ENCODE measurements at places on chromosomes 12 and 14.

- DNase-seq, result no peak
Measured at GRCh38 chr12:51972422-51972812, 20.9 kb downstream of the ACVR1B start.

DNA sequence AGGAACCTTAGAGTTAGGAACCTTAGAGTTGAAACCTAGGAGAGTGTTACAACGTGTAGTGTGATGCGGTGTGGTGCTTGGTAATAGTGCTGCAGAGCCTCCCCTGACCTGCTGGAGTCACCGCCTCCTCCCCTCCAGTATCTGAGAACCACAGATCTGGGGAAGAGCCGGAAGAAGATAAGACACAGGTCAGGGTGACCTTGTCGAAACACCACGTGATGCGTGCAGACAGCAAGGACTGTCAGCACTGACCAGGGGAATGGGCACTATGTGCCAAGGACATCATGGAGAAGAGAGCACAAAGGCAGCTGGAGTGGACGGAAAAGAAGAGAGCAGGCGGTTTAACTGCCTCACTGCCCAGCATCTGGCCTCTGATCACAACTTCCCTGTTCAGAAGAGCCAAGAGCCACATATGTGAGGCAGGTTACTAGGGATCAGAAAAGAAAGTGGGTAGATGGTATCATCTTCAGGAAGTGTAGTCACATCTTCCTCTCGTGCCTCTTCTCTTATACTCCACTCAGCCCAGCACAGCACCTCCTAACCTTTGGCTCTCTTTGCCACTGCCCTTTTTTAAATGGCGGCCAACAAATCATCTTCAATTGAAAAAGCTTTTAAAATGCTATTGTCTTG is 93.7 kb downstream of the TESC start:
- no peak for DNase-seq

- DNase-seq, result no peak
Measured at GRCh38 chr12:85277900-85278597, 2.0 kb upstream of the ALX1 start.

GRCh38 chr12:121828306-121828705 is 24.5 kb downstream of the SETD1B start:
- no peak for DNase-seq

DNA sequence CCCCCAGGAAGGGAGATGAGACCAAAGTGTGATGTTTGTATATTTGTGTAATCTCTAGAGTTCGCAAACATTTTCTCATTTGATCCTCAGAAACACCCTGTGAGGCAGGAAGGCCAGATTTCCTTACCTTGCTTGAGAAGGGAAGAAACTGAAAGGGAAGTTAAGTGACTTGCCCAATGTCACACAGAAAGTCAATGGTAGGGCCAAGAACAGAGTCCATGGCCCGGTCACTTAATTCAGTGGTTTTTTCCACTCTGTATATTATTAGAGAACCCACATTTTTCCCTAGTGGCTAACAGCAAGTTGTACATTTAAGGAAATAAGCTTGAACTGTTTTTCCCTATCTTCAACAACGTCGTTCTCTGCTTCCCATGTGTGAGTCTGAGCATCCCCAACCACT is 25.6 kb upstream of the CHPT1 start:
- no peak for DNase-seq

- no peak for DNase-seq
Measured at GRCh38 chr14:61927520-61927919, 165.3 kb downstream of the SNAPC1 start.

DNA sequence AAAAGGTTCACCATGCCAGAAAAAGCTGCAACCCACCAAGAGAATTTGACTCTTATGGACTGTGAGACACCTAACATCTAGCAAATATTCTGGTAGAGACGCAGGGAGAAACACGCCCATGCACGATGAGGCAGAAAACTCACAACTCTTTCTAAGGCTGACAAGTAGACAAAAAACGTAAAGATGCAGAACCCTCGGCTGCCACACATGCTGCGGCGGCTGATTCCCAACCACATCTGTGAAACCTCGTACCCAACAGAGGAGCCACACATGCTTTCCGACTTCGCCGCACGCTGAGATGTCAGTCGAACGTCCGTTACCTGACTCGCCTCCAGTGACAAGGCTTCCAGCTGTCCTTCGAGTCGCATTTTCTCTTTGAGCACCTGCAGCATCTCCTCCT is 21.8 kb downstream of the GOLGA3 start:
- no peak for DNase-seq

GRCh38 chr14:92551044-92551841 is 37.7 kb downstream of the RIN3 start:
- DNase-seq, result no peak

DNA sequence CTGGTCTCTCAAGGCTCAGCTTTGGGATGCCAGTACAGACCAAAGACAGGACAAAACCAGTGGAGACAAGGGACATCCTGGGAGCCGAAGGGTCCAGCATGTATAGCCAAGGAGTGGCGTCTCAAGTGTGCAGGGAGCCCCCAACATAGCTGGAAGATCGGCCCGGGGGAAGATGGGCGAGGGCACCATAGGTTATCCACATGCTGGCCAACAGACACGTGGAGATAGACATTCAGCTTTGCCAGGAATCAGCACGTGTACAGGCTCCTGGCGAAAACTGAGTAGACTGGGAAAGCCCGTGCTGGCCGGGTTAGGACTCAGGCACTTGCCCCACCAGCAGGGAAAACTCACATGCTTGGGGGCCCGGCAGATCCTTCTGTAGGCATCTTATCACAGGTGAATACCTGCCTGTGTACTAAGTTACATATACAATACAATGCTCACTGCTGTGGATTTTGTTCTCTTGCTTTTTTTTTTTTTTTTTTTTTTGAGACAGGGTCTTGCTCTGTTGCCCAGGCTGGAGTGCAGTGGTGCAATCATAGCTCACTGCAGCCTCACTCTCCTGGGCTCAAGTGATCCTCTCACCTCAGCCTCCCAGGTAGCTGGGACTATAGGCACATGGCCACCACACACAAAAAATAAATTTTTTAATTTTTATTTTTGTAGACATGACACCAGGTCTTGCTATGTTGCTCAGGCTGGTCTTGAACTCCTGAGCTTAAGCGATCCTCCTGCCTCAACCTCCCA is 5.6 kb upstream of the ANKRD9 start:
- DNase-seq, result no peak

- no peak for DNase-seq
Measured at GRCh38 chr14:22748631-22749068, 17.8 kb upstream of the OXA1L start.

GRCh38 chr14:41872931-41873685 is 266.4 kb downstream of the LRFN5 start:
- no peak for DNase-seq

GRCh38 chr14:64968651-64969050 is 3.5 kb downstream of the RAB15 start:
- DNase-seq, result no peak

DNA sequence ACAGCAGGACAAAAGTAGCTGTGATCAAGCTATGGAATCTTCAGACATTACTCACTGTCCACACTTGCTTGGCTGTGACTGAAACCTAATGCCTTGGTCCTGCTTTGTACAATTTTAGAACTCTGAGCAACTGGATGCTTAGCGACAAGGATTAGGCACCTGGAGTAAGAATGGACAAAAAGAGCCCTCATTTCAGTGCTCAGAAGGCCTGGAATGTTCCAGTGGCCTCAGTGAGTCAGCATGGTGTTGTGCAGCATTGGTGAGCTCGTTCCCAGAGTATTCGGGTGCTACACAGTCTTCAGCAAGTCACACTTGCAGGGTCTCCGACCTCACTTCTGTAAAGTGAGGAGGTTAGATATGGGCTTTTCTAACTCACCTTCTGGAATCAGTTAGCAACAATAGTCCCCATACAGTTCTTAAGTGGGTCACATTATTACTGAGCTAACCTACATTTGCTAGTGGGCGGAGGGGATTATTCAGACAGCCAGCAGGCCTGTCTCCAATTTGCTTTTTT is 108.0 kb upstream of the MDM1 start:
- no peak for DNase-seq

DNA sequence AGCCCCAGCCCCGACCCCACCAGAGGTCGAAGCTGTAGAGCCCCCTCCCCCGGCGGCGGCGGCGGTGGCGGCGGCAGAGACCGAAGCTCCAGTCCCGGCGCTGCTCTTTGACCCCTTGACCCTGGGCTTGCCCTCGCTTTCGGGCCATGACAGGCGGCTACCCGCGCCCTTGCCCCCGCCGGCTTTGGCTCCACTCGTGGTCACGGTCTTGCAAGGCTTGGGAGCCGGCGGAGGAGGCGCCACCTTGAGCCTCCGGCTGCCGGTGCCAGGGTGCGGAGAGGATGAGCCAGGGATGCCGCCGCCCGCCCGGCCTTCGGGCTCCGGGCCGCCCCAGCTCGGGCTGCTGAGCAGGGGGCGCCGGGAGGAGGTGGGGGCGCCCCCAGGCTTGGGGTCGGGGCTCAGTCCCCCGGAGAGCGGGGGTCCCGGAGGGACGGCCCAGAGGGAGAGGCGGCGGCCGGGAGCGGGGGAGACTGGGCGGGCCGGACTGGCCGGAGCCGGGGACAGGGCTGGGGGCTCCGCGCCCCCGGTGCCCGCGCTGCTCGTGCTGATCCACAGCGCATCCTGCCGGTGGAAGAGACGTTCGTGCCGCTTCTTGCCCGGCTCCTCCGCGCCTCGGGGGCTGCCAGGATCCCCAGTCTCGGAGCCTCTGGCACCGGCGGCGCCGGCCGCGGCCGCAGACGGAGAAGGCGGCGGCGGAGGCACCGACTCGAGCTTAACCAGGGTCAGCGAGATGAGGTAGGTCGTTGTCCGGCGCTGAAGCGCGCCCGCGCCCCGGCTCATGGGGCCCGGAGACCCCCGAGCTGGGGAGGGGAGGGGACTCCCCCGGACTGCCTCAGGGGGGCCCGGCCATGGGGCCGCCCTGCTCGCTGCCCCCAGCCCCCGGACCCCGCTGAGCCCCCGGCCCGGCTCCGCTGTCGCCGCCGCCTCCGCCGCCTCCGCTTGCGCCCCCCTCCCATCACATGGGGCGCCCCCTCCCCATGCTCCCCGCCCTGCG is 778 bp downstream of the AGAP2 start:
- DNase-seq, result no peak

GRCh38 chr12:124680863-124681778 is 113.7 kb upstream of the NCOR2 start:
- no peak for DNase-seq

- no peak for DNase-seq
Measured at GRCh38 chr12:111355201-111355925, 13.5 kb downstream of the PHETA1 start.

- DNase-seq, result no peak
Measured at GRCh38 chr12:4169959-4170358, 103.6 kb upstream of the CCND2 start.

- DNase-seq, result no peak
Measured at GRCh38 chr14:81565441-81566290, 32.0 kb upstream of the SEL1L start.

DNA sequence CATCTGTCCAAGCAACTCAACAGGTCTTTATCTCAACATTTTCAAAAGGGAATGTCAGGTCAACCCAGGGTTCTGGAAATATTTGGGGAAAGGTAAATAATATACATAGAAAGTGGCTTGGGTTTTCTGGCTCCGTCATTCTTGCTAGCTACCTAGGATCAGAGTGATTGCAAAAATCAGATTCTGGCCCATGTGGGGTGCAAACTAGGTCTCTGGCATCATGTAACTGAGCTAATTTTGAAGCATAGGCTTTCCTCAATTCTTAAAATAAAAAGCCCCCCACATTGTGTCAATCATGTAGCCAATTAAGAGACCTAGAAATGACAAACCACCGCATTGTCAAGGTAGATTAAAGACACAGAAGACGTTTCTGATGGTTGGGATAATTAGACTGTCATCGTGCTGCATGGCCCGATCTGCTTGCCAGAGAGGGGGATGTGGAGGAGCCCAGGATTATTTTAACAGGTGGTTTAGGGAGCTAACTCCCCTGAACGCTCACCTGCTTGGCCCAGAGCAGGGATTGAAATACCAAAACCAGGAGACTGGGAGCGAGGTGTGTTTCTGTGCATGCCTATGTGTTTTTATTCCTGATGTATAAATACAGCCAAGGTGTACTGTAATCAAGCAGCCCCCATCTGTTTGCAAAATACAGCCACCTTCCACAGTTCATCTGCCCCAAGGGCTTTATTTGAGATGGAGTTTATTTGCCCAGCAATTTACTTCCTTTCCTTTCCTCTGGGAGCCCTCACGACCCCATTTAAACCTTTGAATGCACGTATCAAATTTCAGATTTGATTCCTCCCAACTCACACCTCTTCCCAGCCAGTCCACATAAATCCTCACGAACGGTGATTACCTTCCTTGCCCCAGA is 189.5 kb downstream of the TTC8 start:
- no peak for DNase-seq

DNA sequence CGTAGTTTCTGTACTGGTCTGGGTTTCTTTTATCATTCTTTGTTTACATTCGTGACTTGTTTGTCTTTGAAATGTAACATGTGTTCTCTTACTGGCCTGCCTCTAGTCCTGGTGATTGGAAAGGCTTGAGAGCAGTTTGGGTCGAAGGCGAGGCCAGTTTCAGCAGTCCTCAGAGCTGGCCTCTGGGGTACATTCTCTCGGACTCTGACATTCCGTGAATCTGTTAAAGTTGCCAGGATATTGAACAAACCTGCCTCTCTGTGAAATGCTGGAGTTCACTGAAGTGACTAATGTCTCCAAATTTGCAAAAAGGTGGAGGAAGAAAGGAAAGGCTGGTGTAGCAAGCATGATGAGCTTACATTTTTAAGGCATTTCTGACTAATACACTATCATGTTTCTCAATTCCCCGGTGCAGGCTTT is 1.5 kb downstream of the PLEKHA5 start:
- no peak for DNase-seq

GRCh38 chr12:124337622-124338021 is 42.7 kb downstream of the RFLNA start:
- no peak for DNase-seq

- DNase-seq, result no peak
Measured at GRCh38 chr14:76412501-76412900, 36.6 kb downstream of the ESRRB start.

- peak; percentile 73 for DNase-seq
Measured at GRCh38 chr12:124906606-124907261, 7.7 kb downstream of the UBC start.

GRCh38 chr12:74105434-74105833 is 432.2 kb upstream of the ATXN7L3B start:
- DNase-seq, result no peak

DNA sequence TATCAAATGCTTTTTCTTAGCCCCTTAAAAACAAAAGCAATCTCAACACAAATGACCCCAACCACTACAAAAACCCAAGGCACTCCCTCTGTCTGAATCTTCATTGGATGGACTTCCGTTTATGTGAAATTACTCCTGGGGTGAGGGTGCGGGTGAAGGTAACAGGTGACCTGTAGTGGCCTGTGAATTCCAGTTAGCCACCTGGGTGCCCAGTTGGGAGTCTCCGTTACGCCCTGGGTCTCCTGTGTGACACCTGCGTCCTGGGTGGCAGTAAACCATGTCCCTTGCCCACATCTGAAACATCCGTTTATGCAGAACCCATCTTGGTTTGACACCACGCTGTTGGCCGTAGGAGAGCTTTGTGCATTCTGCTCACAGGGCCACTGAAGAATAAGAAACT is 62.6 kb downstream of the CCDC92 start:
- no peak for DNase-seq

DNA sequence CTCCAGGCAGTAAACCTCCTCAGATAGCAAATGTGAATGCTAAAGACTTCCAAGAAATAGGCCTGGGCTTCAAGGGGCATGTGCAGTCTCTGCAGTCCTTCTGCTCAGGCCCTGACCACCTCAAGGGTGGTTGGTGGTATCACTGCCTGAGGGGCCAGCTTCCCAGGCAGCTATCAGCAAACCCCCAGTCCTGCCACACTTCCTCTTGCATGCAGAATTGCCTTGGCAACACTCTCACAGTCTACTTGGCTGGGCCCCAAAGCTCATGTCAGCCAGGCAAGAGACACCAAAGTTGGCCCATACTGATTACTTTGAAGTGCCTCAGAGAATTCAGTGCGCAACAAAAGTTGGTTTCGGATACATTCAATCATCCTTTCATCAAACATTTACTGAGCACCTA is 3.5 kb upstream of the ASB8 start:
- DNase-seq, result no peak

Data from stimulated activated CD4-positive, alpha-beta T cell treated with anti-CD3 and anti-CD28 coated beads, TNF-alpha, amount 100 ng/mL, for 24 hours (primary cell).